ENCODE measurements at places on chromosomes 5 and 9.

- DNase-seq = no peak
Measured at GRCh38 chr9:34744295-34745221, 34.6 kb upstream of the CCL21 start.

GRCh38 chr9:34592895-34593601 is 3.5 kb upstream of the CNTFR start:
- peak; percentile 47 for DNase-seq

DNA sequence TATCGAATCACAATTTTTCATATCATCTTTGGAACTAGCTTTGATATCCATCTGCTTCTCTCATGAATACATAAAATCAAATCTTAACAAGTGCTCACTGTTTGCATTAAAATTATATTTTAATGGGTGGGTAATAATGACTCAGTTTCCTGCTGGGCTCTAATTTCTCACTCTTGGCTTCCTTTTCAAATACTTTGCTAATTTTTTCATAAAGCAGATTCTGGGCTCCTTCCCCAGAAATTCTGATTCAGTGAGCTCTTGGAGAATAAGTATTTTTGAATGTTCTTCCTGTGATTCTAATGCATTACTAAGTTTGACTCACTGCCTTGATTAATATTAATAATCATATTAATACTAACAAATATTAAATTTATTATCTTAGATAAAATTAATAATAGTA is 48.9 kb downstream of the YIPF5 start:
- no peak for DNase-seq

- DNase-seq = no peak
Measured at GRCh38 chr9:131298816-131299215, 9.3 kb downstream of the PLPP7 start.

GRCh38 chr5:74833537-74834266 is 32.5 kb downstream of the FAM169A start:
- DNase-seq = no peak
